Activated CD4-positive, alpha-beta T cell treated with anti-CD3 and anti-CD28 coated beads, Interleukin-2, amount 10 ng/mL, durations not matched to agents 7 days and 5 days (primary cell): ENCODE measurements at places on chromosomes 2 and 18.

DNA sequence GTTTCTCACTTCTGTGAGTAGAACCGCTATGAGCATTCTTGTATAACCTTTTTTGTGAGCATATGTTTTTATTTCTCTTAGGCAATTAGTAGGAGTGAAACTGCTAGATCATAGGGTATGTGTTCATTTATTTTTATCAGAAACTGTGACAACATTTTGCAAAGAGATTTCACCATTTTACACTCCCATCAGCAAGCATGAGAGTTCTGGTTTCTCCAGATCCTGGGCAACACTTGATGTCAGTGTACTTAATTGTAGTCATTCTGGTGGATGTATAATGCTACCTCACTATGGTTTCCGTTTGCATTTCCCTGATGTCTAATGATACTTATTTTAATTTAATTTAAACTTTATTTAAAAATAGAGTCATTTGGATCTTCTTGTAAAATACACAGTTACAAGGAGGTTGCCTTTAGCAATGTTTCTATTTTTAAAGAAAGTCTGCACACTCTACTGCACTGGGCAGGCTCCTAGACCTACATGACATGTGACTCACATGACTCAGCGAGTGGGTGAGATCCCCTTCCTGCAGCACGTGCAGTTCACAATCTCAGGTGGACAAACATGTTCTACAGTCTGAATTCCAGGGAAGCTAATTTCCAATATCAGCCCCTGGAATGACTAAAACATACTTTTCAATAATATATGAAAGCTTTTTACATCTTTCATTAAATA, 127.0 kb upstream of the BCL2L11 start:
- DNase-seq: no peak

GRCh38 chr2:235659767-235660322, 166.0 kb downstream of the AGAP1 start:
- DNase-seq: no peak

GRCh38 chr18:78875016-78875777, 104.4 kb upstream of the SALL3 start:
- DNase-seq: peak; percentile 50

DNA sequence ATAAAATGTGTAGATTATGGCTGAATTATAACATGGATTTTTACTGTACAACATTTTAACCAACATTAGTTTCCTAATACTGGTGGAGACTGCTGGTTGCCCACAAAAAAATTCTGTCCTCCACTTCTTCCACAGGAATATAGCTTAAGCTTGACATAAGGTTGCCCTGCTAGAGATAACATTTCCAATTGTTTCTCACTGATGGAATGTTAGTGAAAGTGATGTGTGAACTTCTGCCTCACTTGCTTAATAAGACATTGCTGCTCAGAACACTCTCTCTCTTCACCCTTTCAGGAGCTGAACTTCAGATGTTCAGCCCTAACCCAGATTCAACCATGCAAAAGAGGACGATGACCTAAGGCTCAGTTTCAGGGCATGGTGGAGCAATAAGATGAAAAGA, 2.7 kb upstream of the SGPP2 start:
- DNase-seq: no peak

- no peak for DNase-seq
Measured at GRCh38 chr2:234366891-234367290, 130.0 kb downstream of the ARL4C start.

- no peak for DNase-seq
Measured at GRCh38 chr2:111678651-111679050, 205.3 kb downstream of the ANAPC1 start.
